ENCODE measurements at places on chromosomes 6 and 20.

DNA sequence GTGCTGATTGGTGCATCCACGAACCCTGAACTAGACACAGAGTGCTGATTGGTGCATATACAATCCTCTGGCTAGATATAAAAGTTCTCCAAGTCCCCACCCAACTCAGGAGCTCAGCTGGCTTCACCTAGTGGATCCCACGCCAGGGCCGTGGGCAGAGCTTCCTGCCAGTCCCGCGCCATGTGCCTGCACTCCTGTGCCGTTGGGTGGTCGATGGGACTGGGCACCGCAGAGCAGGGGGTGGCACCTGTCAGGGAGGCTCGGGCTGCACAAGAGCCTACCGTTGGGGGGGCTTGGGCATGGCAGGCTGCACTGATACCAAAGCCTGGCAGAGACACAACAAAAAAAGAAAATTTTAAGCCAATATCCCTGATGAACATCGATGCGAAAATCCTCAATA is 185.4 kb upstream of the ASCC3 start:
- DNase-seq = no peak

DNA sequence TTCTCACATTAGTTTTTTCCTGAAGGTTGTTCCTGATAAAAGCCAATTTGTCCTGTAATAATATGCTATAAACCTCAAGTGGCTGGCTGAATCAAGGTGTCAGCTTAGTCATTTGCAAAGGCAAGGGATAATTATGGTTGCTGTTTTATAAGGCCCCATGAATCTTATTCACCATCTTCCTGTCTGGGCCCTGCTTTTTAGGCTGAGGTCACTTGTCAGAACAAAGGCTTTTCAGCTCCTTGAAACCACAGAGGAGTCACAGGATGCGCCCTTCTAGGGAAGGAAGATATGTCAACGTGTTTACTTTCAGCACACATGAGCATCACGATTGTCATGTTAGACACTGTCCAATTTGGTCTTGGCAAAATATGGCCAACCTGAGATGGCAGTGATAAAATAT is 64.8 kb upstream of the NAA20 start:
- no peak for DNase-seq

DNA sequence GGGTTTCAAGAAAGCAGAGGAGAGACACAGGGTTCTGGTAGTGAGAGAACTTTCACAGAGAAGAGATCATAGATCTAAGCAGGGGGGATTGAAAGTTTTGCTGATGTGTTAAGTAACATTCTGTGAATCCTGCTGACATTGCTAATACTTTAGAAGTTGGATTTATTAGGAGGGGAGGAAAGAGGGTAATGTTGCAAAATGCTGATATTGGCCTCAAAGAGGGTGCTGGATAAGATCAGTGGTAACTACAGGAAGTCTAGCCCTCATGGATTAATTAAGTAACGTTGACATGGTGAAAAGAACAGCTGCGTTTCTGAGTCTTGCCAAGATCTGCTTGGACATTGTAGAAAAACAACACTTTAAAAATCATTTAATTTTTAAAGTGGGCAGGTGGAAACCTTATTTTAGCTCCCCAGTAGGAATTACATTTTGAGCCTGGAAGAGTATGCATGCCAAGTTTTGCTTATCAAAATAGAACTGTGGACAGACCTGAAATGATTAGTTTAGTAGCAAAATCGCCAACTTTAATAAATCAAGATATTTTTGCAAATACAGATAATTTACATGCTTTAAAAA is 606.0 kb upstream of the HTR1E start:
- DNase-seq = no peak

GRCh38 chr20:51366155-51366886 is 176.2 kb downstream of the NFATC2 start:
- DNase-seq = no peak

Measured in naive thymus-derived CD8-positive, alpha-beta T cell (primary cell).